Pons (tissue), 1 donor: ENCODE measurements at places on chromosomes 3 and 15.

DNA sequence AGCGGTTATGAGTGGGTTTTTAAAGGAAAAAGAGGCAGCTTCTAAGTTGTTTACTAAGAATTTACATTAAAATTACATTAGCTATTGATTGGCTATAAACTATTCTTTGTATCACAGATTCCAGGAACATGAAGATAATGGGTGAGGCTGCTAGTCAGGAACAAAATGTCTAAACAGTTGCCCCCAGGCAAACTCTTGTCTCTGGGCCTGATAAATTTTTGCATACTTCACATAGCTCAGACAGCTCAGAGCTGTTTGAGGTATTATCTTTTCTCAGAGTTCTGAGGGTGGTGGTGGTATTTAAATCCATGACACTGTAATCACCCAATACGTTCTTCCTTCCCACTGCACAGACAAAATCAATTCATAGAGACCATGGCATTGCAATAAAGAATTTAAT lies 2.1 kb upstream of the HACD2 start:
- no peak for DNase-seq

GRCh38 chr3:114112696-114113095 lies 56.2 kb downstream of the QTRT2 start:
- no peak for DNase-seq

GRCh38 chr15:80480909-80481308 lies 76.7 kb downstream of the ARNT2 start:
- DNase-seq = no peak

DNA sequence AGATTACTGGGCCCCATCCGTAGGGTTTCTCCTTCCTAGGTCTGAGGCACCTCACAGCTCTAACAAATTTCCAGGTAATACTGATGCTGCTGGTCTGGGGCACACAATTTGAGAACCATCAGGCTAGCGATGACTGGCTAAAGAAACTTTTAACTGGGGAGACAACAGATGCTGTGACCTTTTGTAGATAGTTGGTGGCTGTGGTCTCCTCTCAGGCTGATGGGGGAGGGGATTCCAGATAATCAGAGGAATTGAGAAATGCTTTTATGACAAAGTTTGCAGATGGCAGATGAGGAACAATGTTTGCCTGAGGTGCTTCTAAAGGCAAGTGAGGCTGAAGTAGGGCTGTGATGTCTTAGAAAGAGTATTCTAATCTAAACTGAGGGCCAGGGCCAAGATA lies 13.8 kb upstream of the CCR9 start:
- no peak for DNase-seq

DNA sequence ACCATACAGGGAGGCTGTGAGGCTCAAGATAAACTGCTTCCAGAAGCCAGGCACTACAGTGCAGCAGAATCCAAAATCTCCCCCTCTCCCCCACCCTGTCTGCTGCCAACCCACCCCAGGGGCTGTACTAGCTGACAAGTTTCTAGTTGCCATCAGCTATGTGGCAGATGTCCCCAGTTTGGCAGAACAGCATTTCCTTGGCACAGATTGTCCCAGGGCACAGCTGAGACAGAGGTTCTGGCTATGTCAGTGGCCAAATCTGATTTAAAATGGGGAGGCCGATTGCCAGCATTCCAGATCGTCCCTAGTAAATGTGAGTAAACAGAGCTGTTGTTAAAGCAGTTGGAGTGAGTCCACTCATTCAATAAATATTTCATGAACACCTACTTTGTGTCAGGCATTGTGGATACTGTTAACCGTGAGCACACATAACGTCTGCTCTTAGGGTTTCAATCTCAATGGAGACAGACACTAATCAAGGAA lies 28.0 kb upstream of the CCDC174 start:
- DNase-seq = peak; percentile 19

DNA sequence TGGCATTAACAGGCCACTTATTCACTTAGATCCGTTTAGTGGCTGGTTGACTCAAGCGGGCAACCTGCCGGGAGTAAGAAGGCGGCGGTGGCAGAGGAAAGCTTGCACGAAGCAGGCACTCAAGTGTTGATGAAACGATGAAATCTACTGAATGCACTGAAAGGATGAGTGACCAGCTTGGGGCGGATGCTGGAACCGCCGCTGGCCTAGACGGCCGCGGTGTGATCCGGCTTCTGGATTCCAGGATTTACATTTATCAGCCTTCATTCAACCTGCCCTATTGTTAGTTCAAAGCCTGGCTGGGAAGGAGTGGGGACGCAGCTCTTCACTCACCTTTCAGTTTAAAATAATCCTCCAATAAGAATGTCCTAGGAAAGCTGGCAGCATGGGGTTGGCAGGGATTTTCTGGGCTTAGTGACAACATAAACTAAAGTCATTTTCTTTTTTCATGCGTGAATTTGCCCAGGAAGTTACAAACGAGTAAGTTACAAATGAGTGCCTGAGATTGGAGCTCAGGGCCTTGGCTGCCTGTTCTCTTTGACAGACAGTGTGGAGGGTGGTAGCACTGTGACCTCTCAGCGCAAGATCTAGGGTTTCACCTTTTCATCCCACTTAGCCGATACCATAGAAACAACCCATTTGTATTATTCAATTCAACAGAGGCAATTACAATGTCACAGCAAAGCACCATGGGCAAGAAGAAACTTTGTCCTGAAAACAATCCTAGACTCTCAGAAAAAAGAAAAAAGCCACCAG lies 1.1 kb upstream of the PLCH1 start:
- peak; percentile 11 for DNase-seq

DNA sequence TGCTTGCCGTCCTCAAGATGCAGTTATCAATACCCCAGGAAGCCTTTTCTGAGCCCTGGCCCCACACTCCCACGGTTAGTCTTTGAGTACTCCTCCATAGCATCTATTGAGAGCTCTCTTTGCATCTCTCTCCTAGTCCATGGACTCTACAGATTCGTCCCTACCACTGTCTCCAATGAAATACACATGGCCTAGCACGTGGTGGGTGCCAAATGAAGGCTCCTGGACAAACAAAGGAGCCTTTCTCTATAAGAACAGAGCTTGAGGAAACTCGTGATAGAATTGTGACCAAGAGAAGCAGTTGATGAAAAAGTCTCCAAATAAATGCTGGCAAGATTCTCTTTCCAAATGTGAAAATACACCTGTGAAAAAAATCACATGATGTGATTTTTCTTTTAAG lies 166.1 kb downstream of the GABRG3 start:
- no peak for DNase-seq

GRCh38 chr15:23912191-23912590 lies 225.1 kb upstream of the NDN start:
- DNase-seq = no peak

DNA sequence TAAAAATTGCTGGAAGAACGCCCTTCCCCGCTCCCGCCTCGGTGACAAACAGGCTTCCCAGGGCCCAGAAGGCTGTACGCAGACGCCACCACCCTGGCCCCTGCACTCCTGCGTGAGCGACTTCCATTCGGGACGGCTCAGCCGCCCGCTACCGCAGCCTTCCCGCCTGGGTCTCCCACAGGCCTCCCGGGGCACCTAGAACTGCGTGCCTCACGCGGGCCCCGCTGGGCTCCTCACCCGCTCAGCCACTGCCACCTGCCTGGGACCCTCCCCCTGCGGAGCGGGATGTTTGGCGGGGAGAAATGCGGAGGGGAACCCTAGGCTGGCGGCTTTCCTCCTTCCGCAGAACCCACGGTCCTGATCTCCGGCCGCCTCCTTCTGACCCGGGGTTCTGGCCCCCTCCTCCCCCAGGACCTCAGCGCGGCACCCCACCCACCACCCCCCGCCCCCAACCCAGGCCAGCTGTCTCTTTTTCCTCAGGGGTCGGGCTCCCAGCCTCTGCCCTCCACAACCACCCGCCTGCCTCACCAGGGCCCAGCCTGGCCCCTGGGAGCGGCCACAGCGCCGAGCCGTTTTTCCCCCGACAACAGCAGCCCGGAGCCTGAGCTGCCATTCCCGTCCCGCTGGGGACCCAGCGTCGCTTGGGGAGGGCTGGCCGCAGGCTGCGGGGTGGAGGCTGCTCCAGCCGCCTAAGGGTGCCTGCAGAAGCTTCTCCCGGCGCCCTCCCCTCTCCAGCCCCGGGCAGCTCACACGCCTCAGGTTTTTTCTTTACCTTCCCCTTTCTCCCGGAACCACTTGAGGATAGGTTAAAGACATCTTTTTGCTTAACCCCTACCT lies 27.6 kb upstream of the RAB7A start:
- DNase-seq = no peak

GRCh38 chr3:33513262-33513863 lies 73.2 kb upstream of the UBP1 start:
- DNase-seq = no peak

- no peak for DNase-seq
Observed at GRCh38 chr15:25230442-25230841, 208.4 kb downstream of the UBE3A start.

GRCh38 chr3:23430781-23431398 lies 227.8 kb downstream of the UBE2E2 start:
- no peak for DNase-seq

DNA sequence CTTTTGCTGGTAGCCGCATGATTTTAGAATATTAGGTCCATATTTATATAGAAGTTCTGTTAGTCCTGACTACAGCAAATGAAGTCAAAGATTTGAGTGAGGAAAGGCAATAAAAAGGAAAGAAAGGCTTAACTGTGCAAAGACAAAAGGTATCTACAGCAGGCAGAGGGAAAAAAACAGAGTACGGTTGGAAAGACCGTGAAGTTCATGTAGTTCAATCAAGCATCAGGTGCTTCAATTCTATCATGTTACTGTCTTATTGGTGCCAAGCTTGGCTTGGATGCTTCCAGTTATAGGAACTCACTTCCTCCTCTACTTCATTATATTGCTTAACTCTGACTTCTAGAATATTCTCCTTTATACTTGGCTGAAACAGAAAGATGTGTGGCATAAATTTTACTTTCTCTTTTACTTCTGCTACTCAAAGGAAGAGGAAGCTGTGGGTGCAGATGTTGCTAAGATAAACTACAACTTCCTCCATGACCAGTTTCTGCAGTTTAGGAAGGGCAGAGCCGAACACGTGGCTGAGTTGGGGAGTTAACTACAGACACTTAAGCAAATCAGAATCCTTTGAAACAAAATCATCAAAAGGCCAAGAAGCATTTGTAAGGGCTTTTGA lies 72.6 kb upstream of the ZBED2 start:
- peak; percentile 92 for DNase-seq

DNA sequence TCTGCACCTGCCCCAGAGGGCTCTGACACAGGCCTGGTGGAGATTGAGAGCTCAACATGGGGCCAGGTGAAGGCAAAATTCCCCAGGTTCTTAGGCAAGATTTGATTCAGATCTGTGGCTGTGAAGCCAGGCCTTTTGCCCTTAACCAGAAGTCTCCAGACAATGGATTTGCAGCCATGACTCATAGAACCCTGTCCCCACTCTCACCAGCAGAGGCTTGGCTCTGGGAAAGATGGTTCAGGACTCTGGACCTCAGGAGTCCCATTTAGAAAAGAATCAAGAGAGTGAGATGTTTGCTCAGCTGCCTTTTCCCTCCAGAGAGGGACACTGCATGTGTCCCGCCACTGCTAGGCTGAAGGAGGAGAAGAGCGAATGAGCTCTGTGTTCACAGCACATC lies 361.4 kb upstream of the ICE2 start:
- no peak for DNase-seq

DNA sequence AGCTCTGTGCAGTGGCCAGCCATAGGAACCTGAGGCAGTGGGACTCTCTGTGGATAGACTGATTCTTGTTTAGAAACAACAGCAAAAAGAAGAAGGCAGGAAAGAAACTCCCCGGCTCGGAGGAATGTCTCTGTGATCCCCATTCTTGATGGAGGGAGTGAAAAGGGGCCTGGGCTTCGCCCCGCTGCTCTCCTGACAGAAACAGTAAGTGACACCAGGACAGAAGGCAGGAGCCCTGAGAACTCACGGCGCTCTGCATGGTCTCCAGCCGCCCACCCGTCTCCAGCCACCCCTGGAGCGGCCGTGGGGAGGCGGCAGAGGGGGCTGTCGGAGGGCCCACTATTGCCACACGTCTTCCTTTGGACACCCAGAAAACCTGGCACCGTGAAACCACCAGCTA lies 35.7 kb upstream of the PARL start:
- no peak for DNase-seq

- no peak for DNase-seq
Observed at GRCh38 chr3:139117883-139118760, 73.4 kb upstream of the PRR23C start.

- no peak for DNase-seq
Observed at GRCh38 chr15:66560856-66561525, 4.8 kb downstream of the LCTL start.

GRCh38 chr15:78369161-78369560 lies 29.0 kb downstream of the CRABP1 start:
- DNase-seq = no peak

- DNase-seq = no peak
Observed at GRCh38 chr15:57376696-57377477, 582 bp downstream of the CGNL1 start.

GRCh38 chr3:160403028-160403545 lies 3.6 kb downstream of the SMC4 start:
- no peak for DNase-seq

DNA sequence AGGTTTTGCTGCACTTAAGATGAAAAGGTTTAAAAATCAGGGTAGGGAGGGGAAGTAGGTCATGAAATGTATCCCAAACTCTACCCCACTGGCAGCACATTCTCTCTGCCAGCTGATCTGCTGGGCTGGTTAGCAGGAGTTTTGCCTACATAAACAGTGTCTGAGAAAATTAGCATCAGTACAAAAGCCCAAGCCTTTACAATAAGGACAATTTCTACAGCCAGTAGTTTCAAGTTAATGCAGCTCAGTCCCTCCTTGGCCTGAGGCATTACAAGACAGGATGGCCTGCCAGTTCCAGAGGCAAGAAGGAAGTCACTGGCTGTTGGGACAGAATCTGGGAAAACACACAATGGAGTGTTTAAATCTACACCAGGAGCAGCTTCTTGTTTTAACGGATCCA lies 32.8 kb downstream of the NCEH1 start:
- peak; percentile 42 for DNase-seq

- DNase-seq = no peak
Observed at GRCh38 chr15:77714023-77714422, 81.3 kb upstream of the LINGO1 start.

DNA sequence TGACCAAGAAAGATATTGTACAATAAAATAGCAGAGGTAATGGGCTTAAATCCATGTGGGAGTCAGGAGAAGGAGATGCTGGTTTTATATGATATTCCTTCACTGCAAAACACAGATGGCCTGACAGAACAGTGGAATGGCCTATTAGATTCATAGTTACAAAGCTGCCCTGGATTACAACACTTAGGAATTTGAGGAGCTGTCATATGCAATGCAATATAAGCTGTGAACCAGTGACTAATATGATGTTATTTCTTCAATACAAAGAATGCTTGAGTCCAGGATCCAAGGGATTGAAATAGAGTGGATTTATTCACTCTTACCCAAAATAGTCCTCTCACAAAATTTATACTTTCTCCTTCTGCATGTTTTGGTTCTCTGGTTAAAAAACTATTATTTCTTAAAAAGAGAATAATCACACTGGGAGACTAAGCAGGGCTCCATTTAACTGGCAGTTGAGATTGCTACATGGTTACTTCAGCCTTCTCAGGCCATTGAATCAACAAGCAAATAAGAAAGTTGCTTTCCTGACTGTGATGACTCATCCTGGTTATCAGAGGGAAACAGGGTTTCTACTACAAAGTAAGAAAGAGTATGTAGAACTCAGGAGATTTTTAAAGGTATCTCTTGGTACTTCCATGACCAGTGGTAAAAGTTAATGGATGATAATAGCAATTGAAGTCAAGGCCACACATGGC lies 79.8 kb upstream of the ZPLD1 start:
- DNase-seq = no peak
